ENCODE measurements at places on chromosomes 2 and 18.

DNA sequence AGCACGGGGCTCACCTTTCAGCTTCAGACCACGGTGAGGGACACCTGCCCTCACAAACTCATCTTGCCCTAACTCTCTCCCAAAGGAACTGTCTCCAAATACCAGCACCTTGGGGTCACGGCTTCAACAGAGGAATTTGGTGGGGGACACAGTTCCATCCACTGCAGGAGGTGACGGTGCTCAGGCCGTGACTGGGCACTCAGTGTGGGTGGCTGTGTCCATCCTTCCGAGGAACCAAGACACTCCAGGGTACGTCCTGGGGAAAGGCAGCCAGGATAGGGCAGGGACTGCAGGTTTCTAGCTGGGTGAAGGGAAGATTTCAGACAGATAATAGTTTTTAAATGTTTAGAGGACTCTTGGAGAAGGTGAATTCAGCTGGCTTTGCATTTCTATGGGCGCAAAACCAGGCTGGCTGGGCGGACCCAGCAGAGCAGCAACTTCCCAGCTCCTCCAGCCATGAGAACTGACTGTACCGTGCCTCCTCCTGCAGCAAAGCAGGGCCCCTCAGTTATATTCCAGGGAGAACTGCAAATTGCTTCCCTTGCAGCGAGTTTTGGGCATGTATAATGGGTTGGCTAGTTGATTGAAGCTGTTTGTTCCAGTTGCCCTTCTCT is 23.9 kb upstream of the ALLC start:
- no peak overlapping the region for H3K4me3 ChIP-seq
- no peak overlapping the region for H3K27ac ChIP-seq
- no peak for DNase-seq
- no peaks in the 10 kb centered on the region for H3K36me3 ChIP-seq
- no peaks in the 10 kb centered on the region for H3K4me1 ChIP-seq

DNA sequence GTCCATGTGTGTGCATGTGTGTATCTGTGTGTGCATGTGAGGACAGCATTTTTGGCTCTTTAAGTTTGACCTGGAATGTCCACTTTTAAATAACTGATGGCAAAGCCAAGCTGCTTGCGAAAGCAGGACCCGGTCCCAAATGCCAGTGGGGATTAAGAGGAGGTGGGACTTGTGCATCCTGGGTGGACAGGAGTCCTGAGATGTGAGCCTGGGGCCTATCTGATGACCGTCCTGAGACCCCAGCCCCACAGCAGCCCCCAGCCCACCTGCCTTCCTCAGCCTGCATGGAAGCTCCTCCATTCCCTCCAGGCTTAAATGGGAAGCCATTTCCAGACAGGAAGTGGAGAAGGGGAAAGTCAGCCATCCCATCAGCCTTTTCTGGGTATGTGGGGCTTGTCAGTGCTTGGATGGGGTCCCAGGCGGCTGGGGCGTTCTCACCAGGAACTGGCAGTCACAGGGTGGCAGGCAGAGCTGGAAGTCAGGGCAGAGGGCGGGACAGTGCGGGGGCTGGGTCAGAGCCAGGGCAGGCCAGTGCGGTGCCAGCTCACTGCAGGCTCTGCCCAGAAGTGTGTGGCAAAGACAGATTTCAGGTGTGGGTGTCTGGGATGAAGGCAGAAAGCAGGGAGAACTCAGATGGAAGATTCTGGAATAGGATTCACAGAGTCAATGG is 117.8 kb downstream of the ACKR3 start:
- H3K4me3 ChIP-seq = no peak overlapping the region
- no peak for DNase-seq
- no peaks in the 10 kb centered on the region for H3K27me3 ChIP-seq
- H3K27ac ChIP-seq = no peak overlapping the region

DNA sequence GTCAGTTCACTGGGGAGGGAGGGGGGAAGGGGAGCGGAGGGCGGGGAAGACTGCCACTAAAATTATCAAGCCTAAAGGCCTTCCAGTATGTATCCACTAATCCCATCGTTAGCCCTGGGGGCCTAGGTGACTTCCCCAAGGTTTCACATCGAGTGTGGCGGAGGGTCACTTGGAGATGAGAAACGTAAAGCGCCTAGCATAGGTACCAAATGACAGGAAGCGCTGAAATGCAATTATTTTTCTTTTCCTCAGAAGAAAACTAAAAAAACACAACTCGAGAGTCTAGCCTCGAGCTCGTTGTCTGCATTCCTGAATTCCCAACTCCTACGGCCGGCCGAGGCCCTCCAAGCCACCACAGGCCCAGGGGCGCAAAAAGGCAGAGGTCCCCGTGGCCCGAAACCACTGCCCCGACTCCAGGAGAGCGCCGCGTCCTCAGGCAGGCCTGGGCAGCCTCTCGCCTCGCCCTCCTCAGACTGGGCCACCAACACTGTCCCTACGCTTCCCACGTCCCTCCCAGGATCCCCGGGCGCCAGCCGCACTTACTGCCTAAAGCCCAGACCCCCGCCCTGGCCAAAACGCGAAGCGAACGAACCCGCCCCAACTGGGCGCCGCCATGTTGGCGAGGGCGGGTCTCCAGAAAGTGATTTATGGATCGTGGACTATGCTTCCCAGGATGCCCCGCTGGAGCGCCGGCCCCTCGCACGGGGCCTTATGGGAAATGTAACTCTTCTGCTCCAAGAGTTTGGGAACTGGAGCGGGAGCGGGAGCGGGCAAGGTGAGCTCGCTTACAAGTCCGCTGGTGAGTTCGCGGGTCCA is at the start of gene USP40:
Gene USP40 (minus strand): TSS at position 642 of the 816 bp plus-strand sequence. CDS start 1,228 bp downstream, outside the sequence.
- peaks cover 10% of the 10 kb centered on the region for H3K4me1 ChIP-seq
- H3K27ac ChIP-seq = peak within 1 kb of the TSS; percentile 73
- no peaks in the 10 kb centered on the region for H3K36me3 ChIP-seq
- peak within 1 kb of the TSS; percentile 86 for H3K4me3 ChIP-seq
- peaks cover 3% of the 10 kb centered on the region for H3K27me3 ChIP-seq

- no peak overlapping the region for H3K27ac ChIP-seq
- no peak for DNase-seq
- no peaks in the 10 kb centered on the region for H3K36me3 ChIP-seq
- peaks cover 20% of the 10 kb centered on the region for H3K4me1 ChIP-seq
- H3K27me3 ChIP-seq = no peaks in the 10 kb centered on the region
Measured at GRCh38 chr2:12313445-12314126, 403.1 kb upstream of the TRIB2 start.

GRCh38 chr18:42192251-42193248 is 237.5 kb downstream of the PIK3C3 start:
- H3K27ac ChIP-seq = no peak overlapping the region
- H3K36me3 ChIP-seq = no peaks in the 10 kb centered on the region
- no peak for DNase-seq
- H3K4me1 ChIP-seq = no peaks in the 10 kb centered on the region
- no peak overlapping the region for H3K4me3 ChIP-seq

DNA sequence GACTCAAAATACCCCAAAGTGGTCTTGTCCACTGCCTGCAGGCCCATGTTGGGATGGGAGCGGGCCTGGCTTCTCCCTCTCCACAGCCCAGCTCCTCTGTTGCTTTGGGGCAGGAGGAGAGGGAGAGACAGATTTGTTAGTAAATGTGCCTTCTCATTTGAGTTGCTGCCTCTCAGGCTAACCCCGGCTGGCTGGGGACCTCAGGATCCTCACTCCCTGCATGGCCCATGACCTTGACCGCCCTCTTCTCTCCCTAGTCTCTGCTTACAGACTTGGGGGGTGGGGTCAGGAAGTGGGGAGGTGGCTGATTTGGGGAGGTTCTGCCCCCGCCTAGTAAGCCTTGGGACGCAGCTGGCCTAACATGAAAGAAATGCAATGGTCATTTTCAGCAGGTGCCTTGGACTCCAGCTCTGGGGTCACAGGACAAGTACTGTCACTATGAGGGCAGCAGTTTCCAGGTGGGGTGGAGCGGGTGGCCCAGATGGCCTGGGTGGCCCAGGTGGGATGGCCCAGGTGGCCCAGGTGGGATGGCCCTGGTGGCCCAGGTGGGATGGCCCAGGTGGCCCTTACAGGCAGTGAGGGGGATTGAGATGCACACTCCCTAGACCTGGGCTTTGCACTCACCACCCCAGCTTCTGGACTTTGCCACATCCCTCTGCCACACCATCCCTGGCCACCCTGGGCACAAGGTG is 24.1 kb downstream of the HJURP start:
- DNase-seq = no peak
- H3K27ac ChIP-seq = no peak overlapping the region
- H3K27me3 ChIP-seq = no peaks in the 10 kb centered on the region
- no peaks in the 10 kb centered on the region for H3K4me1 ChIP-seq
- H3K36me3 ChIP-seq = no peaks in the 10 kb centered on the region

DNA sequence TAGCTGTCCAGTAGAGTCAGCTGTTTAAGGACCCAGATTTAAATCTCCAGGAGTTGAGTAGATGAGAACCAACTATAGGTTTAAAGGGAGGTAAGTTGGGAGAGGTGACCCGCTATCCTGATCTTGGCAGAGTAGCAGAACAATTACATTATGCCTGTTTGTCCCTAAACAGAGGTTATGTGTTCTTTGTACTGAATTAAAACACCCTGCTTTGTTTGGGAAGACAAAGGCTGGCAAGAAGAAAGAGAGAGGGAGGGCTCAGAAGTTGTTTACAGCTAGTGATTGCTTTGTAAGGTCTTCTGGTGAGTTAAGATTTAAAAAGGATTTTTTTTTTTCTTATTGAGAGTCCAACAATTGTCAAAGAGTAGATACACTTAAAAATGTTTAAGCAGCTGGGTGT is 37.3 kb downstream of the USP14 start:
- H3K36me3 ChIP-seq = peaks cover 47% of the 10 kb centered on the region
- no peak overlapping the region for H3K27ac ChIP-seq

GRCh38 chr2:213863541-213863940 is 547.3 kb upstream of the VWC2L start:
- H3K27me3 ChIP-seq = no peaks in the 10 kb centered on the region
- no peak overlapping the region for H3K27ac ChIP-seq
- H3K36me3 ChIP-seq = no peaks in the 10 kb centered on the region

GRCh38 chr2:111015283-111015995 is 105.3 kb upstream of the BCL2L11 start:
- H3K36me3 ChIP-seq = no peaks in the 10 kb centered on the region
- DNase-seq = no peak
- H3K4me1 ChIP-seq = no peaks in the 10 kb centered on the region
- no peak overlapping the region for H3K27ac ChIP-seq

DNA sequence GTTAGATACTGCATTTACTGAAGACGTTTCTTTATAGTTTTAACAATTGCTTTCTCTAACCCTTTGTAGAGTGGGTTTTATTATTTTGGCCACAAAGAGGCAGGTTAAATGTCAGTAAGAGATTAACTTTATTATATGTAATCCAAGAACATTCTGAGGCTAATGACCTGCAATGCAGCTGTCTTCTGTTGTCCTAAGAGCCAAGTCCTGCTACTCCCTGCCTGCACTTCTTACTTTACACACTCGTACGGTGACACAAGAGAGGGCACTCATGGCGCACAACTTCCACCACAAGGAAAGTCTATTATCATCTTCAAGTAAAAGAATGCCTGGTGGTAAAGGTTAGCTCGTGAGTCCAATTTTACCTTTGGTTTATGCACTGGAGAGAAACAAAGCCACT is 471.0 kb upstream of the HNMT start:
- no peaks in the 10 kb centered on the region for H3K4me1 ChIP-seq
- no peak overlapping the region for H3K27ac ChIP-seq
- no peak overlapping the region for H3K4me3 ChIP-seq
- H3K27me3 ChIP-seq = no peaks in the 10 kb centered on the region

DNA sequence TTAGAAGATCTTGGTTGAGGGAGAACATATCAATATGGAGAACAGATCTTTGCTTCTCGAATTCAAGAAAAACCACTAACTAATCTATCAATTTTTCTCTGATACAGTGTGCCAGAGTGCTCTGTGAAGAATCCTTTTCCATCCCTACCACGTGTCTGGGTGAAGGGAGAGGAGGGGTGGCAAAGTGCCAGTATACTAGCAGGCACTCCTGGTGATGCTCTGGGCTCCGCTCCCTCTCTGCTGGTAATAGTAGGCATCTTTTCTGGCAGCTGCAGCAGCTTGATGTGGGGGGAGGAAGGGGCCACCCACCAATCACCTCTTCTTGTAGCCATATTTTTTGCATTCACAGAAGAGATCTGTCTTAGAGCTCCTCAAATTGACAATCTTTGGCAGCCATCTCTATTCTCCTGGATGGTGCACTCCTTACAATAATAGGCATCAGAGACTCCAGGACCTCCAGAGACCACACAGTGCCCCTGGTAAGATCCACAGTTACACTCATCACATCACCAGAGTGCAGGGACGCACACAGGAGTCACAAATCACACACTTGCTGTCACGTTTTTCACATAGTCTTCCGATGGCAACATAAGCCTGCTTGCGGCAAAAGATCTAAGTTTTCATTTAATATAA is 15.7 kb downstream of the STK39 start:
- DNase-seq = no peak
- no peaks in the 10 kb centered on the region for H3K36me3 ChIP-seq
- no peaks in the 10 kb centered on the region for H3K27me3 ChIP-seq

- H3K27ac ChIP-seq = no peak overlapping the region
- no peaks in the 10 kb centered on the region for H3K36me3 ChIP-seq
- no peak overlapping the region for H3K4me3 ChIP-seq
- H3K4me1 ChIP-seq = no peaks in the 10 kb centered on the region
- H3K27me3 ChIP-seq = no peaks in the 10 kb centered on the region
- DNase-seq = no peak
Measured at GRCh38 chr2:198966269-198966668, 491.5 kb downstream of the SATB2 start.

GRCh38 chr18:66461344-66461743 is 142.5 kb downstream of the CDH19 start:
- no peak overlapping the region for H3K4me3 ChIP-seq
- H3K4me1 ChIP-seq = no peaks in the 10 kb centered on the region
- H3K27ac ChIP-seq = no peak overlapping the region

DNA sequence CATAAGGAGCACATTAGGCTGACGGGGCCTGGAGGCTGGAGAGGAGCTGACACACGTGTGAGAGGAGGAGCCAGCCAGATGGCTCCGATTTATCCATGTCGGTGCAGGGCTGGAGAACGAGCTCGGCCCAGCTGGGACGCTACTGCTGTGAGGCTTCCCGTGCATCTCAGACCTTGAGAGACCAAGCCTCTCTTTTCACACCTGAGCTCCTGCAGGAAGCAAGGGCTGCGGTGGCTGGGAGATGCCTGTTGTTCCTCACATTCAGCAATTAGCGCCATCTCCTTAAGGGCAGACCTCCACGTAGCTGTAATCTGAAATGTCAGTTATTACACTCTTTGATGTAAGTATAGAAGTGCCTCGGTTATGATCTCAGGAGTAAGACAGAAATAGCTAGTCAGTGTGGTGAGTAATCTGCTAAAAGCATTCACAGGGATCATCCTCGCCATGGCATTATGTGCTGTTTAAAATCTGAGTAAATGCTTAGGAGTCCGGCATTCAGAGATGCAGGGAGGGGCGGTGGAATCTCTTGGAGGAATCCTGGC is 107.9 kb downstream of the PRKCE start:
- H3K27ac ChIP-seq = no peak overlapping the region
- no peaks in the 10 kb centered on the region for H3K36me3 ChIP-seq
- DNase-seq = no peak
- H3K4me1 ChIP-seq = no peaks in the 10 kb centered on the region
- no peaks in the 10 kb centered on the region for H3K27me3 ChIP-seq

- no peaks in the 10 kb centered on the region for H3K36me3 ChIP-seq
- H3K27me3 ChIP-seq = no peaks in the 10 kb centered on the region
- H3K4me1 ChIP-seq = peaks cover 6% of the 10 kb centered on the region
- DNase-seq = no peak
Measured at GRCh38 chr2:144461308-144461766, 58.6 kb downstream of the ZEB2 start.

- peaks cover 12% of the 10 kb centered on the region for H3K4me1 ChIP-seq
- no peaks in the 10 kb centered on the region for H3K27me3 ChIP-seq
- no peak for DNase-seq
- no peak overlapping the region for H3K4me3 ChIP-seq
- H3K36me3 ChIP-seq = no peaks in the 10 kb centered on the region
- H3K27ac ChIP-seq = no peak overlapping the region
Measured at GRCh38 chr2:96875498-96876268, 5.8 kb upstream of the SEMA4C start.
